Effector CD4-positive, alpha-beta T cell (primary cell): ENCODE measurements at places on chromosomes 7 and 10.

DNA sequence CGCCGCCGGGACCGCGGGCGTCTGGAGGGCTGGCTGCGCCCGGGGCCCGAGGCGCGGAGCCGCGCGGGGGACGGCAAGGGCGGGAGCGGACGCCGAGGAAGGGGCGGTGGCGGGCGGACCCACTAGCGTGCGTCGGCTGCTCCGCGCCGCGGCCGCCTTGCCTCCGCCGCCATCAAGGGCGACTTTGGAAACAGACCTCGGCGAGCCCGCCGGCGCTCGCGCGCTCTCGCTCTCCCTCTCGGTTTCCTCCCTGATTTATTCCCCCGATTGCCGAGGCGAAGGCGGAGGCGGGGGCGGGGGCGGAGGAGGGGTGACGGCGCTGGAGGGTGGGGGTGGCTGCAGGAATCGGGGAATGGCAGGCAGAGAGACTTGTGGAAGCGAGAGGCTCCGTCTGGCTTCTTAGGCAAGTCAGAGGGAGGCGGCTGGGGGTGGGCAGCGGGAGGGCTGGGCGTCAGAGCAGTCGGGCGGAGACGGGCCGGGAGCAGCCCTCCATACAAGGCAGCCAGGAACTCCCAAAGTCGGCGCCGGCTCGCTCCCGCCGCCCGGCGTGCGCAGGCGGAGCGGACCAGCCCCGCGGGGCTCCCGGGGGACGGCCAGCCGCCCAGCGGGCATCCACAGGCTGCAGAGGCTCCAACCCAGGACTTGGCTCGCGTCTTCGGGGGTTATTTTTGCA lies at the start of gene CACNA2D1:
Gene CACNA2D1, minus strand, starts transcription at position 231 of the 673 bp plus-strand sequence.
- DNase-seq, result no peak

DNA sequence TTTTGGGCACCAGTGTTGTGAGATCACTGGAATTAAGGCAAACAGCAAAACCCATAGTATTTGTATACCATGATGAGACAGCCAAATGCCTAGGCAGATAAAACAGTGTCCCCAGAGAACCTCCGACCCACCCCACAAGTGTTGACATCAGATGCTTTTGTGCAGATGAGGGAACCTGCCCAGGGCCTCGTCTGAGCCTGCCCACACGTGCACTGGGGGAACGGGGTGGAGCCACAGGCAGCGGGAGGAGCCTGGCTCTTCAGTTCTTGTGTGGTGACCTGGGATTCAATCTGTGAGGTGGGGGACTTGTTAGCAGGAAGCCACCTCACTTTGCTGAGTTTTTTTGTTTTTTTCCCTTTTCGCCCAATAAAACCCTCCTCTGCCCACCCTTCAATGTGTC lies 33.4 kb upstream of the OPTN start:
- no peak for DNase-seq

GRCh38 chr7:148684289-148684830 lies 14.3 kb upstream of the CUL1 start:
- DNase-seq, result no peak

DNA sequence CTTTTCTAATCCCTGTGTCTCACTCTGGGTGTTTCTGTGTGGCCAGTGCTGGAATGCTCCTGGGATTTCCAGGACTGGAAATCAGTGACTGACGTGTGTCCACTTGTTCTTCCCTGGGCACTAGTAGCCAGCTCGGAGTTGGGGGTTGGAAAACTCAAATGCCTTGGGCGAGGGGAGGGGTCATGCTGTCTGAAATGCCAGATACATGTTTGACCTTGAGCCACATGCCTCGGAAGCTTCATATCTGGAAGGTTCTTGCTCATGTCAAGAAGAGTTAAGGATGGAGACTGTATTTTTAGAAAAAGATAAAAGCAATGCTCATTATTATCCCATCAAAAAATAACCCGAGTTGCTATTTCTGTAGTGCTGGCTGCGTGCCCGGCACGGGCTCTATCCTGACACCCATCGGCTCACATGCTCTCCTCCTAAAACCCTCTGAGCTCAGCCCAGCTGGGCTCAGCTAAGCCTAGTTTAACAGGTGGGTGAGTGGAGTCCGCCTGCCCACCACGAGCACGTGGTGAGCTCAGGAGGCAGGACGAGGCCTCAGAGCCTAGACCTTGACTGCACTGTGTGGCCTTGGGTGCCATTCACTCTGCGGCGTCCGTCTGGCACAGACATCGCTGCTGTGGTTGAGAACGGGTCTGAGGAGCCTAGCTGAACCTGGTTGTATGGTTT lies 6.4 kb downstream of the DPYSL4 start:
- DNase-seq, result no peak

DNA sequence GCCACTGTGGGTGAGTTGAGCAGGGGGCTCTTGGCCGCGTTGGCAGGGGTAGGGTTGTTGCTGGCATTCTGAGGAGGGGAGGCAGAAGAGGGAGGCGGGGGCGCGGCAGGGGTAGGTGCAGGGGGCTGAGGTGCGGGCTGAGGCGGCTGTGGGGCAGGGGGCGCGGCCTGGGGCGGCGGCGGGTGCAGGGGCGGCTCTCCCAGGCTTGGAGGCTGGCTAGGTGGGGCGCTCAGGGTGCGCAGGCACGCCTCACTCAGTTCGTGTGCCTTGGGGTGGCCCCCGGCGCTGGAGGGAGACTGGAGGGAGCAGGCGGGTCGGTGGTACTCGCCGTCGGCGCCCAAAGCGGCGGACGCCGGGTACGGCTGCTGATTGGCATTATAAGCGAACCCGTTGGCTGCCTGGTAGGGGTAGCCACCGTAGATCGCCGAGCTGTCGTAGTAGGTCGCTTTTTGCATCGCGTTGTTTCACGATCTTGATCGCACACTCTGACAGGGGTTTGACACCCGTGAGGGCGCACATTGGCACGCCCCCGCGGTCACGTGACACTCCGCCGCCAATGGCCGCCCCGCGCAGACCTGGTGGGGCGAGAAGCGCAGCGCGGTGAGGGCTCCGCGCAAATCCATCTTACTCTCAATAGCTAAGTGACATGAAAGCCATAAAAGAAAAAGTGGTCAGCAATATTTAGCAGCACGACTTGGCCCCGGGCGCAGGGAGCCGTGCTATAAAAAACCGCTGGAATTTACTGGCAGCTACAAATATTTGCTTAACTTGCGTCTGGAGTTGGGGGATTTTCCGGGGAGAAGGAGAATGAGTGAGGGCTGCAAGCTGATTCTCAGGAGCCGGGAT lies 7.9 kb upstream of the HOXA2 start:
- no peak for DNase-seq

GRCh38 chr7:71972534-71972933 lies 439.6 kb downstream of the CALN1 start:
- DNase-seq, result no peak

DNA sequence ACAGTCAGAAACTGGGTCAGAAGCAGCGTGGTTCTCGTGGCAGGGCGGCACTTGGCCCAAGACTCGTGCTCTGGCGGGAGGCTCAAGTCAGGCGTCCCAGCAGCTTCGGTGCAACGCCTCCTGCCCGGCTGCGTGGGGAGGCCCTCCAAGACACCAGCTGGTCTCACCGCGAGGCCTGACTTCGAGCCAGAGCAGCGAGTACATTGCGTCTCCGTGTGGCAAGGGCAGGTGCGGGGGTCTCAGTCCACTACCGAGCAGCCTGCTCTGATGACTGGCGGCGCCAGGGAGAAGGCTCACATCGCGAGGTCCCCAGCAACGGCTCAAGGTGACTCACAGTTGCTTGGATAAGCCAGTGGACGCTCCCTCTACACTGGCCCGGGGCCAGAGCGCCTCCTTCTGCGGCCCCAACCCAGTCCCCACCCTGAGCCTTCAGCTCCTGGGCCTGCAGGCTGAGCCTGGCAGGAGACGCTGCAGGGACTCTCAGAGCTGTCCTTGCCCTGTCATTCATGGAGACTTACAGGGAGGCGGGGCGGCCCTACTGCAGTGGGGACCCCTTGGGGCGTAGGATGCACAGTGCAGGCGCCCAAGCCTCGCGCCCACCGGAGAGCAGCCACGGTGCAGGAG lies 41.9 kb upstream of the PRKAR1B start:
- no peak for DNase-seq

DNA sequence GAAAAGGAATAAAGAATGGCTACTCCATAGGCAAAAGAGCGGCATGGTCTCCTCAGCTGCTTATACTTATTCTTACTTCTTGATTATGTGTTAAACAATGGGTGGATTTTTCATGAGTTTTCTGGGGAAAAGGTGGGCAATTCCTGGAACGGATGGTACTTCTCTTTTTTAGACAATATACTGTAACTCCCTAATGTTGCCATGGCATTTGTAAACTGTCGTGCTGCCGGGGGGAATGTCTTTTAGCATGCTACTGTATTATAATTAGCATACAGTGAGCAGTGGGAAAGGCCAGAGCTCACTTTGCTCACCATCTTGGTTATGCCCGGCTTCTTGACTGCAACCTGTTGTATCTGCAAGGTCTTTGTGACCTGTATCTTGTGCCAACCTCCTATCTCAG lies 372.1 kb upstream of the AKR1E2 start:
- no peak for DNase-seq

- no peak for DNase-seq
Measured at GRCh38 chr10:103476046-103476768, 2.8 kb downstream of the CALHM3 start.

- DNase-seq, result no peak
Measured at GRCh38 chr7:80151274-80151665, 16.6 kb downstream of the GNAI1 start.

DNA sequence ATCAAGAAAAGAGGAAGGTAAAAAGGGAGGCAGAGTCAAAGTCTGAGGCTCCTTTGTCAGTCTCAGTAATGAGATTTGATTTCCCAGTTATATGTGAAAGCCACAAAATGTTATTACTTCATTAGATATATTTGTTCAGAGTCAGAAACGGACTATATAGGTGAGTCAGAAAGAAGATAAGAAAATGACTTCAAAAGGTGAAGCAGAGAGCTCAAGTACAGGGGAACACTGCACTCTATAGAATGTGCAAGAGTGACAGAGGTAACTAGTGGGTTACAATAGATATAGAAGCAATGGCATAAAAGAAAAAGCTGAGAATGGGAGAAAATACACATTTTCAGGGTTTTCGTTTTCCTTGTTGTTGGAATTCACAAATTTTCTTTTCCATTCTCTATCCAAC lies 43.3 kb downstream of the DGKB start:
- no peak for DNase-seq

- no peak for DNase-seq
Measured at GRCh38 chr7:144497282-144497681, 93.8 kb upstream of the NOBOX start.

DNA sequence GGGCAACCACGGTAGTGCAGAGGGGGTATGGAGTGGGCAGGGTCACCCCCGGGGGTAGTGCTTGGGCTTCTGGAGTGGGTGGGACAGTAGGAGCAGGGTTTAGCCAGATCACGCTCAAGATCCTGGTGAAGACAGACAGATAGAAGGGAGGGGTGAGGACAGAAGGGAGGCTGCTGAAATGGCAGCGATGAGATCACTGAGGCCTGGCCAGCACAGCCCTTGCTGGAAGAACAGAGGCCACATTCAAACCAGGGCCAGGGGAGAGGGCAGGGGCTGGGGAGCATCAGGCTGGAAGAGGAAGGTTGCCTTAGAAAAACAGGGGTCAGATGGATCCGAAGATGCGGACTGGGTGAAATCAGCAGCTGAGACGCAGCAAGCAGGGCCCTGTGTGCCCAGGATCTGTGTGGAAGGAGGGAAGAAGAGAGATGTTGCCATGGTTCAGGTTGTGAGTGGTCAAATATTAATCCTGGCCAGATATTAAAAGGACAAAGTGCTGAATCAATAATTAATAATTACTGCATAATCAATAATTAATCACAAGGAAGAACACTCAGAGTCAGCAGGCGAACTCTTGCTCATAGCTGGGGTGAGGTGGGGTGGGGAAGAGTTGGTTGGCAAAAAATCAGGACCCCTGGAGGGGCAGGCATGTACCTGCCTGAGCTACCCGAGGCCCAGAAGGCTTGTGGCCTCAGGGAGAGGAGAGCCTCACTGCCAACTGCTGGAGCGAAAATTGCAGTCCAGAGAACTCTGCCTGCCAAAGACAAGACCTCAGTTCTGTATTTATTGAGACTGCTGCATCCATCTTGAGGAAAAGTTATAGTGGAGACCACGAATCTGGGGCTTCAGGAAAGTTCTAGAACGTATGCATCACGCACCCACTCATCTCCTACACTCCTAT lies 105.7 kb downstream of the GRB10 start:
- no peak for DNase-seq

- DNase-seq, result no peak
Measured at GRCh38 chr10:118955951-118956801, 73.3 kb upstream of the NANOS1 start.

GRCh38 chr10:73991884-73992245 lies 6.1 kb upstream of the VCL start:
- DNase-seq, result peak; percentile 55

GRCh38 chr10:124652701-124653100 lies 91.5 kb downstream of the FAM53B start:
- no peak for DNase-seq

DNA sequence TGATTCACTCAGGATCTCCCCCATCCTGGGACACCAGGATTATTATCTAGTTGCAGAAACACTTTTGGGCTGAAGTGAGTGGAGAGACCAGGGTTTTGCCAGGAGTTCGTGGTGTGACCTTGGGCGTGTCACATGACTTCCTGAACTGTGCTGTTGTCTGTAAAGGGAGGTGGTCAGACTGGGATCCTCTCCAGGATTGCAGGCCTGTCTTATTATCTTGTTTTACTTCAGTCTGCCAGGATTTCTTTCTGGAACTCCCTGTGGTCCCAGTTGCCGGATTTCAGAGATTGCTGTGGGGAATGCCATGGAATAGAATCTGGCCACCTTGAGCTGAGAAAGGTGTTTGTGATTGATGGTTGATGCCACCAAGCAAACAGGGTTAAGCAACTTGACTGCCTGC lies 35.8 kb downstream of the CRCP start:
- no peak for DNase-seq

- no peak for DNase-seq
Measured at GRCh38 chr7:135856356-135857144, 107.9 kb upstream of the FAM180A start.

GRCh38 chr7:1725199-1725690 lies 55.2 kb downstream of the ELFN1 start:
- DNase-seq, result no peak

- no peak for DNase-seq
Measured at GRCh38 chr7:131424219-131424822, 96.6 kb downstream of the MKLN1 start.

GRCh38 chr10:58352956-58353610 lies 18.3 kb downstream of the UBE2D1 start:
- no peak for DNase-seq

DNA sequence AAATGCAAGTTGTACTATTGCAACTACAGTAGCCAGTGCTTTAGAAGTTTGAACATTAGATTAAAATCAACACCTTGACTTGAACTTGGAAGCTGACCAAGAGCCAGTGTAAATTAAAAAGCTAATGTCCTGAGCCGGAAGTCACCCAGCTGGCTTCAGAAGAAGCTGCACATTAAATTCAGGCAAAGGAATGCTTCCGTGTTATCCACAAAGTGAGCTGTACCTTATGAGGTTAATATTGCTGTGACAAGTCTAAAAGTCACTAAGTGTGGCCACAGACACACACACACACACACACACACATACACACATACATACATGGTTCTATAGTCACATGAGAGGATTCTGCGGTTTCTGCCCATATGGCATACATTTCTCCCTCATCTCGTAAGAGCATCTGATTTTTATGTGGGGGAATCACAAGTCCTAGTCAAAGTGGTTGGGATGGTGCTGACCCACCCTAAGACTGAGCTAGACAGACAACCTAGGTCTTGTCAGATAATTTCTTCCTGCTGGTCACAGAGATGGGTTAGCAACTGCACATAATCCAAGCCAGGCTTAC lies 612.9 kb downstream of the SORCS1 start:
- no peak for DNase-seq

- DNase-seq, result no peak
Measured at GRCh38 chr7:87341441-87341840, 4.0 kb upstream of the CROT start.

- no peak for DNase-seq
Measured at GRCh38 chr10:7230951-7231350, 179.9 kb downstream of the SFMBT2 start.
